ENCODE measurements at places on chromosomes 4 and X.

DNA sequence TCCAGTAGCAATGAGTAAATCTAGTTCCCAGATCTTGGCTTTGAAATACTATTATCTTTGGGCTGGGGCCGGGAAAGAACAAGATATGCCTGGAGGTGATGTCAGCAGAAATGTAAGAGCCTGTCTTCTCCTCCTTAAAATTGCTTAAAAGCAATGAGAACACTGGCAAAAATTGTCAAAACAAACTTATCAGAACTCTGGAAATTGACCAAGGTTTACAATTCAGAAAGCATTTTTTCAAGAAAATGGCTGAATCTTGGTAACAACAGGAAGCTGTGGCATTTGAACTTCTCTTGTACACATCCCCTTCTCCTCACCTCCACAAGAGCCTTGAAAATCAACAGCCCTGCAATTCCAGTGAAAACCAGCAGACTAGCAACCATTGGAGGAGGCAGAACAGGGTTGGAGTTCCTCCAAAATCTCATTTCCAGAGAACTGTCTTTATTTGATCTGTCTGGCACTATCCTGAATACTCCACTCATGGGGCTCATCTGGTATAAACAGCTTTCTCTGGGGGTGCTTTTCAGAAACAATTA, 13.5 kb downstream of the TIMP1 start:
- DNase-seq = no peak

DNA sequence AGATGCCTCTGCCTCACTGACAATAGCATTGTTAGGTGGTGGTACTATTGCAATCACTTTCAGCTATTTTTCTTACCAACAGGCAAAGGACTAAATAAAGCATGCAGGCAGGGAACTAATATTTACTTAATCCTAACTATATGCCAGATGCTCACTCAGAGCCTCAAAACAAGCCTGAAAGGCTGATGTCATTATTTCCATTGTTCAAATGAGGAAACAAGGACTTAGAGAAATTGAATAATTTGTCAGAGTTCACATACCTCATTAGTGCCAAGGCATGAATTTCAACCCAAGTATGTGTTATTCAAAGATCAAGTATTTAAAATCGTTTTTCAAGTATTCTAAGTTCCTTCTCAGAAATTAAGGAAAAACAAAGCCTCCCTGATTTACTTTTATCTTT, 374.9 kb upstream of the TECRL start:
- DNase-seq = no peak

DNA sequence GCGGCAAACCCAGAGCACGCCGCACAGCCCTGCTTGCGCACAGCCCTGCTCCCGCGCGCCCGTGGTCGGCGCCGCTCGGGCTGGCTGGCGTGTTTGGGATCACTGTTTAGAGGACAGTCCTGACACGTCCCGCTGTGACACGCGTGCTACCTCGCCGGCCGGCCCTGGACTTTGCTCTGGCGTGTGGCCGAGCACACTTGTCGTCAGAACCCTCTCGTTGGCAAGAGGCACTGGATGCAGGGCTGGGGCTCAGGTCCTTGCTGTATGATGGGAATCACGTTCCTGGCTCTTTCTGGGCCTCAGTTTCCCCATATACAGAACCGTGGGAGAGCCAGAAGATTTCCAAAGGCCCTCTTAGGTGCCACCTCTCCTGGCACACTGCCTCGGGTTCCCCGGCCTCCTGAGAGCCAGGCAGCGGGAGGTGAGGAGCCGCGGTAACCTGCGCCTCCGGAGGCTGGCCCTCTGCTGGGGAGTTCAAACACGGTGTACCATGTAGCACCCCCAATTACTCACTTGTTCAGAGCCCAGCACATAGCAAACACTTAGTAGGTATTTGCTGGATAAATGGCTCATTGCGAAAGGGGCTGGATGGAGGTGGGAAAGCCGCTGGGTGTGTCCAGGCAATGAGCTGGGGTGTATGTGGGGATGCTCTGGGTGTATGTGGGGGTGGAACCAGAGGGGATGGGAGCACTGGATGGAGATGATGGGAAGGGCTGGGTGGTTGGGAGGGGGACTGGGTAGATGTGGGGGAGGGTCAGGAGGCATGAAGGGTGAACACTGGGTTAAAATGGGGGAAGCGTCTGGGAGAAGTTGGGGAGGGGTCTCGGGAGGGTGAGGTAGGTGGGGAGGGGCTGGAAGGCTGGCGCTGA, 76.6 kb downstream of the HTRA3 start:
- DNase-seq = no peak

GRCh38 chr4:39731908-39732307, 34.0 kb downstream of the UBE2K start:
- DNase-seq = no peak

- no peak for DNase-seq
These were observed 19.0 kb downstream of the SPRY1 start for GRCh38 chr4:123415576-123415975.

DNA sequence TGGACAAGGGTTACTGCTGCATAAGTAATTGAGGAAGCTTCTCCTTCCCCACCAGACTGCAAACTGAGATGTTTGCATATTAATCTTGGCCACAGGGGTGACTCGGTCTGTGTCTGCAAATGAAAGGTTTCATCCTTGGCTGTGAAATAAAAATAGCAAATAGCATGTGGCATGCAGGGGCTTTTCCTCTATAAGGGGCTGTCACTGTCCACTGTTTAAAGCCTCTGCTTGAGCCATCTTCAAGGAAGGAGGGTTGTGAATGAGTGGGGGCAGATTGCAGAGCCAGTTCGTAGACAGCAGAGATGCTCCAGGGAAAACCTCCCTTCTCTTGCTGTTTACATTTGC, 33.3 kb downstream of the TMSB4X start:
- no peak for DNase-seq

GRCh38 chrX:130118441-130119311, 8.4 kb upstream of the ELF4 start:
- no peak for DNase-seq

DNA sequence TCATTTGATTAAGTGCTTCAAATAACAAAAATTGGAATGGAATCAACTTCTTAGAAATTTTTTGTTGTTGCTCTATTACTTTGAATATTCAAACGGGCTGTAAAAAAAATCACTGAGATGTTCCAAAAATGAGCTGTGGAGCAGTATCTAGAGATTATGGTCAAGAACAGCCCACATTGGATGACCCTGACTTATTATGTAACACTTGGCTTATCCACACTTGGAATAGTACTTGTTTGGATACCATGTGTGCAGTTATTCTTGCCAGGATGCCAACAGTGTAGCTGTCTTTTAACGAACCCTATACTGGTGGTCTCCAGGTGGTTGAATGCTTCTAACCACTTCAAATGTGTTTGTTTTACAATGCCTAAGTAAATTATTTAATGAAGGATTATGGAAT, 64.9 kb upstream of the CAMK2D start:
- no peak for DNase-seq

GRCh38 chr4:140343303-140343702, 30.1 kb upstream of the SCOC start:
- peak; percentile 50 for DNase-seq

DNA sequence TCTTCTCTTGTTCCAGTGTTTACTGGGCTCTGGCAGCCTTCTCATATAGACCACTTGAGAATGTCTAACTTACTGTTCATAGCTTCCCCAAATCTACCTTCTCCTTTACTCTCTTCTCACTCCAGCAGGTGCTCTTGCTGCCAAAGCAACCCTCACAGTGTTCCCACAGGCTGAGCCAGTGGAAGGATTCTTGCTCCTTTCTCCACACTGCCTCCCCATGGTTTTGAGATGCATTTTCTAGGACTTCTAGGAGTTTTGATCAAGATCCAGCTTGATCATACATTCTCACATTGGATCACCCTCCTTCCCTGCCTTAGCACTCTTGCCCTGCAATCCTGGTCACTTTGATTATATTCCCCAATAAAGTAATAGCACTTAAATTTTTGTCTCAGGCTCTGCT, 230.8 kb downstream of the TMEM47 start:
- no peak for DNase-seq

DNA sequence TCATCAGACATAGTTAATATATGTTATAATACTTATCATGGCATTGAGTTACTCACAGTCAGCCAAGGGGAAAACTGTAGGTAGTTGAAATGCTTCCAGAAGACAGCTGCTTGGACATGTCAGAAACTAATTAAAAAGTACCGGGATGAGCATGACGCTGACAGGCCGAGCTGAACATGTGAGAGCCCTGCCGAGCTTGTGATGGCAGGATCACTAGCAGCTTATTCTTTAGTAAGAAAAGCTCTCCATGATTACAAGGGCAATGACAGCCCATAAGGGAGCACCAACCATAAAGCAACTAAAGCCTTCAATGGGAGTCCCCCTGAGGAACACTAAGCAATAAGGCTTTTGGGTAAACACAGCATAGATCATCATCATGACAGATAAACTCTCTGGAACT, 435.6 kb downstream of the TLL1 start:
- DNase-seq = no peak

DNA sequence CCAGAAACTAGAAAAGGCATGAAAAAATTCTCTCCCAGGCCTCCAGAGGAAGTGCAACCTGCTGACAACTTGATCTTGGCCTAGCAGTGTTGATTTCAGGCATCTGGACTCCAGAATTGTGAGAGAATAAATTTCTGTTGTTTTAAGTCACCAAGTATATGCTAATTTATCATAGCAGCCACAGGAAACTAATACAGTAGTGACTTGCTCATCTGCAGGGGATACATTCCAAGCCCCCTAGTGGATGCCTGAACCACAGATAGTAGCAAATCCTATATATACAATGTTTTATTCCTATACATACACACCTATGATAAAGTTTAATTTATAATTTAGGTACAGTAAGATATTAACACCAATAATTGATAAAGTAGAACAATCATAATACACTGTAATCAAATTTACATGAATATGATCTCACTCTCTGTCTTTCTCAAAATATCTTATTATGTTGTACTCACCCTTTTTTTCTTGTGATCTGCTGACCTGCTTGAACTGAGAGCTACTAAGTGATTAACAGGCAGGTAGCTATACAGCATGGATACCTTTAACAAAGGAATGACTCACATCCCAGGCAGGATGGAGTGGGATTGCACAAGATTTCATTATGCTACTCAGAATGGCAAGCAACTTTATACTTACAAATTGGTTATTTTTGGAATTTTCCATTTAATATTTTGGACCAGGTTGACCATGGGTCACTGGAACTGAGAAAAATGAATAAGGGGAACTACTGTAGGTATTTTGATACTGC, 501.1 kb downstream of the KCNIP4 start:
- DNase-seq = no peak

- no peak for DNase-seq
These were observed 25.3 kb downstream of the DCX start for GRCh38 chrX:111386615-111387233.

GRCh38 chr4:173821876-173822275, 291.8 kb upstream of the HAND2 start:
- no peak for DNase-seq

DNA sequence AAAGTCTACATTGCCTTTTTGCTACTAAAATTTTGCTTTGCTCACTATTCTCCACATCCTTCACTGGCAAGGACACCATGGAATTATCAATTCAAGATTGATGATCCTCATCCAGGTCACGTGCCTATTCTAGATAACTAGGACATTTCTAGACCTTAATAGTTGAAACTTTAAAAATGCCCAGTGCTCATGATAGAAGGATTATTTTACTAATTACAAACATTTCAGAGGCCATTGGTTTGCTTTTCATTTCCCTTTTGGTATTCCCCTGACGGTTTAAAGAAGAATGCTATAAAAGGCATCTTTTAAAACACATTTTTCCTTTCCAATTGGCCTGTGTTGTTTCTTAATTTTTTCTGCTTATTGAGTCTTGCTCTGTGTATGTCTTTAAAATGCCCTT, 249.4 kb downstream of the NDST4 start:
- DNase-seq = no peak

DNA sequence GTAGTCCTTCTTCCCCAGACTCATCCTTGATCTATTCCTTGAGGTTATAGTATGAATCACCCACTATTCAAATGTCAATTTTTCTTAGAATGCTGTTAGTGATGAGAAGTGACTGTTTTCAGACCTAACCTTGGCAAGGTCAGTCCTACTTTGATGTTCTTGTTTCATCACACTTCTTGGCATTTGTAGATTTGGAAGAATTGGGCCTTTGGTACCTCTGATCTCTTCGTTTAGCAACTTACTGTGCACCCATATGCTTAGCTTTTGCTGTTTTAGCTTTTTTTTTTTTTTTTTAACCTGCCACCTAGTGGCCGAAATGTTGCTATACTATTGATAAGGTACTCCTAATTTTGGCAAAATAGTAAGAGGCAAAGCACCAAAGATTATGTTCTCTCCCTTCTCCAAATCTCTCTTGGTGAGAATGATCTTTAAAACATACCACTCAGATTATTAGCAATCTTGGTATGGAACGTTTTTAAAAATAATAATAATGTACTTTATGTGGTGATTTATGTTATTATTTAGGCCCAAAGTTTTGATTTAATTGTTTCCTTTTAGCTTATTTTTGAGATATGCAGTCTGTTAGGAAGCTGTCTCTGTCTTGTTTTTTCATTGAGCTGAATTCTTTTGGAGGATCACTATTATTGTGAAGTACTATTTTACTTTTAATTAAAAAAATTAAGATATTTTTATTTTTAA, 16.6 kb downstream of the DCK start:
- peak; percentile 26 for DNase-seq

- peak; percentile 7 for DNase-seq
These were observed 162.3 kb upstream of the MAOA start for GRCh38 chrX:43493756-43494155.

DNA sequence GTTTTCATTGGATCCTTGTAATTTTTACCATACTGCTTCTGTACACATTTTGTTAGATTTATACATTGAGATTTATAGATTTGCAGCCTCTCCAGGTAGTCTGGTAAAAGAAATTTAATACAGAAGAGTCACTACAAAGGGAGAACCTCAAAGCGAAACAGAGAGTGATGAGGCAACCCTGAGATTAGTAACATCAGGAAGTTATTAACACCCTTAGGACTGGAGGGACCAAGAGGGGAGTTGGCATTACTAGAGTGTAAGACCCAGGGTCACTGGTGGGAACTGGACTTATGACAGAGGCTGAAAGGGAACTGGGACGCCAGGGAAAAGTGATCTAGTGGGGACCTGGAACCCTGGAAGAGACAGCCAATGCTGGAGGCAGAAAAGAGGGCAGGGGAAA, 20.6 kb upstream of the MAML3 start:
- DNase-seq = no peak

DNA sequence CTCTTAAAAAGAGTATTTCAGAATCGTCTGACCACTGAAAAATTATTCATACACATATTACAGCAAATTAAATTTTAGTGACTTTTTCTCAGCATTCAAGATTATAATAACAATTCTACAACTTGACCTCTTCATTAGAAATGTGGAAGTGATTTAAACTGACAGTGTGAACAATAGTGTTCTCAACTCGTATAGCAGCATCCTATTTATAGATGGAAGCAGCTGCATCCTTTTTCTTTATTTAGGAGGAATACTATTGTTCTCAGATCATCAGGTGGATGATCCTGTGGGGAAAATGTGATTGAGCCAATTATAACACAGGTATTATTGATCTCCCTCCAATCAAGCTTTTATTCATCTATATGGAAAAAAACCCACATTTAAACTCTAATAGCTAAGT, 56.7 kb downstream of the RAPGEF2 start:
- no peak for DNase-seq

- no peak for DNase-seq
These were observed 34.6 kb upstream of the TMPRSS11D start for GRCh38 chr4:67918428-67918827.

- no peak for DNase-seq
These were observed 99.2 kb downstream of the DRD5 start for GRCh38 chr4:9880406-9881197.

- DNase-seq = no peak
These were observed 51.2 kb upstream of the HCCS start for GRCh38 chrX:11059933-11060332.

All from RPMI8226 (cell line).